ENCODE measurements at places on chromosomes 6 and 20.

- no peak for DNase-seq
Measured at GRCh38 chr6:105819745-105820144, 266.4 kb upstream of the PRDM1 start.

- no peak for DNase-seq
Measured at GRCh38 chr6:3939368-3939958, 90.3 kb downstream of the FAM50B start.

DNA sequence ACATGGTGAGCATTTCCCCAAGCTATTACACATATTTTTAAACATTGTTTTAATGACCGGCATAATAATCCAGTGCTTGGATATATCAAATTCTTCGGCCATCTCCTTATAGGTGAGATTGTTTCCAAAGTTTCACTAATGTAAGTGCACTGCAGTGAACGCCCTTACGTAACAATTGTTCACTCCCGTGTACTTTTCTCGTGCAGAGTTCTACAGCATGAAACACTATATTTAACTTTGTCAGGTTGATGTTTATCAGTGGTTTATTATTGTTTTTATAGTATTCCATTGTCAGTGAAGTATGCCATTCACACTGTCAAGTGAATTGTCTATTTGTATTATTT is 3.4 kb upstream of the GZF1 start:
- no peak for DNase-seq

DNA sequence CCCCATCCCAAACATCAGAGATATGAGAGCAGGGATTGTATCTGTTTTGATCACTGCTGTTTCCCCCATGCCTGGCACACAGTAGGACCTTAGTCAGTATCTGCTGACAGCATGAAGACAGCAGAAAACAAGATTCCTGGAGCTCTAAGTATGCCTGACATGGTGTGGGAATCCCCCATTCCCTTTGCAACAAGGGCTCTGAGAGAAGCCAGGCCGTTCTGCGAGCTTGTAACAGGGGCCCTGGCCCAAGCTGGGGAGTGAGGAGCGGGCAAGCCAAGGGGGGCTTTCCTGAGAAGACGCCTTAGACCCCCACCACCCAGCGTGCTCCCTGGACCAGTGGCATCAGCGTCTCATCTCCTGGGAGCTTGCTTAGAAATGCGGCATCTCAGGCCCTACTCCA is 25.2 kb downstream of the PREX1 start:
- DNase-seq = no peak

DNA sequence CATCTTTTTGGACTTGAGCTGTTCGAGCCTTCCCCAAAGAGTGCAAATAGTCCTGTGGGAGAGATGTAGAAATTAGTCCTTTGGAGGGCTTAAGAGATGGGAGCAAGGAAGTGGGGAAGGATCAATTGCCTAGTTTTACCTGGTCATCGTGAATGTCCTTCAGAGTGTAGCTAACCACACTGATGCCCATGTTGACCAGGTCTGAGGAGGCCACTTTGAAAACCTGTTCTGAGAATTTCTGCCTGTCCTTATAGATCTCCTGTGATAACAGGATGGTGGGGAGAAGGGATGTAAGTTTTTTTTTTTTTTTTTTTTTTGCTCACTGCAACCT is 2.0 kb downstream of the FLOT1 start:
- DNase-seq = no peak

DNA sequence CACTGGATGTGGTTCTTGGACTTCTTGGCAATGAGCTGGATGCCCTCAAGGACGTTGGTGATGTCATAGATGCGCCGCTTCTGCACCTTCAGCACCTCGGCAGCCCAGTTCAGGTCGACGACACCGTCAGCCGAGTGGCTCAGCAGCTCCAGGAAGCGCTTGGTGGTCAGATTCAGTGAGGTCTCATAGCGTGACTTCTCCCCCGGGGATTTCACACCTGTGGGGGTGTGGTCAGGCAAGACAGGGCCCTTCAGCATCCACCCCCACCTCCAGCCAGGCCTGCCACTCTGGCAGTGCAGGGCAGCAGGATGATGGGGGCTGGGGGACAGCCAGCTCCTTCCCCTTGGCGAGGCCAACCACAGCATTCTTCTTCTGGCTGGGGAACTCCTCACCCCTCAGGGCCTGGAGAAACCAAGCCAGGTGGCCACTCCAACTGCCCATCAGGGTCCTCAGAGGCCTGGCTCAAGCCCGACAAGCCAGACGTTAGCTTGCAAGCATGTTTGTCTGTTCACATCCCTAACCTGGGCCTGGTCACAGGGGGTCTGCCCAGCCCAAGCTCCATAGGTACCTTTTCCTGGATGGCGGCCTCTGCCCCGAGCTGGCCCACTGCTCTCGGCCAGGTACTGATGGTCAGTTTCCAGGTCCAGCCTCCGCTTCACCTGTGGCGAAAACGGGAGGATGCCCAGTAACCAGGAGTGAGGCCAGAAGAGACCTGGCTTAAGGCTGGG is 5.7 kb upstream of the NECAB3 start:
- DNase-seq = peak; percentile 87

- peak; percentile 26 for DNase-seq
Measured at GRCh38 chr6:46042355-46042999, 26.8 kb upstream of the CLIC5 start.

DNA sequence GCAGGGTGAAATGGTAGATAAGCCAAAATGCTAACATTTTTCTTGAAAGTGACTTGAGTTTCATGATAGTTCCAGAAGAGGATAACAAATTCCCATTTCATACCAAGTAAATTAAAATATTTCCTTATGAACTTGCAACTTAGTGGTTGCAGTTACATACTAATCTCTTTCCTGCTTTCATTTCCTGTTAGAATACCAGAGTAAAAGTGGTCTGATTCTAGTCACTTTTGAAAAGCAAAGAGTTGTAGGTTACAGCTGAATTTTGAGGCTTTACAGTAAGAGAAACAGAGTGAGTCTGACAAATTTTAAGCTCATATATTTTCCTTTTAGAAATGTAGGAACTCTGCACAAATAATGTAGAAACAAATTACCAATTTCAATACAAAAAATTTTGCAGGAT is 117.4 kb downstream of the ZFAND3 start:
- no peak for DNase-seq

DNA sequence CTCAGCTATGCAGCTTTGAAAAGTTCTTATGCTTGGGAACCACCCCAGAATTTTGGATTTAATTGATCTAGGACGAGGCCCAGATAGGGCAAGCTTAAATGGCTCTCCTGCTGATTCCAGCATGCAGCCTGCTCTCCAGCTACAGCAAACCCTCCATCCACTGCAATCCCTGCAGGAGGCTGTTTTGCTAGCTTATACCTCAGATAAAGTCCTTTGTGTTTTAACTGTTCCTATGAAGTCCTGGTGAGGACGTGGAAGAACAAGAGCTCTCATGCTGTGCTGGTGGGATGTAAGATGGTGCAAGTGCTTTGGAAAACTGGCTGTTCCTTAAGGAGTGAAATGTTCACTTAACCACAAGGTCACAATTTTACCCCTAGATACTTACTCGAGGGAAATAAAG is 25.5 kb upstream of the NXT1 start:
- no peak for DNase-seq

- no peak for DNase-seq
Measured at GRCh38 chr20:43538878-43539700, 19.7 kb upstream of the SGK2 start.

- DNase-seq = no peak
Measured at GRCh38 chr6:111992851-111993250, 61.1 kb upstream of the CCN6 start.

DNA sequence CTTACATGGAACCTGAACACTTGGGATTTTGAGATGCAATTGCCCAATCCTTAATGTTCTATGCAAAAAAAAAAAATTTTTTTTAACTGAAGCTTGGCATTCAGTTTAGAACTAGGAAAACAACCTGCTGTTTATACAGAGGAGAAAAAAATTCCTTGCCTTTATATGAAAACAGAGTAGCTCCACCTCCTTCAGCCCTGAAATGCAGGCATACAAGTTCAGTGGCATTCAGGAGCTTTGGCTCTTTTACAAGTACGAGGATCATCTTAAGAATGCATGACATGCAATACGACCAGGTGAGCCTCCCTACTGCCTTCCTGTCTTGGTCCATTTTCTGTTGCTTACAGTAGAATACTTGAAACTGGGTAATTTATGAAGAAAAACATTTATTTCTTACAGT is 20.4 kb downstream of the PAX1 start:
- DNase-seq = no peak

DNA sequence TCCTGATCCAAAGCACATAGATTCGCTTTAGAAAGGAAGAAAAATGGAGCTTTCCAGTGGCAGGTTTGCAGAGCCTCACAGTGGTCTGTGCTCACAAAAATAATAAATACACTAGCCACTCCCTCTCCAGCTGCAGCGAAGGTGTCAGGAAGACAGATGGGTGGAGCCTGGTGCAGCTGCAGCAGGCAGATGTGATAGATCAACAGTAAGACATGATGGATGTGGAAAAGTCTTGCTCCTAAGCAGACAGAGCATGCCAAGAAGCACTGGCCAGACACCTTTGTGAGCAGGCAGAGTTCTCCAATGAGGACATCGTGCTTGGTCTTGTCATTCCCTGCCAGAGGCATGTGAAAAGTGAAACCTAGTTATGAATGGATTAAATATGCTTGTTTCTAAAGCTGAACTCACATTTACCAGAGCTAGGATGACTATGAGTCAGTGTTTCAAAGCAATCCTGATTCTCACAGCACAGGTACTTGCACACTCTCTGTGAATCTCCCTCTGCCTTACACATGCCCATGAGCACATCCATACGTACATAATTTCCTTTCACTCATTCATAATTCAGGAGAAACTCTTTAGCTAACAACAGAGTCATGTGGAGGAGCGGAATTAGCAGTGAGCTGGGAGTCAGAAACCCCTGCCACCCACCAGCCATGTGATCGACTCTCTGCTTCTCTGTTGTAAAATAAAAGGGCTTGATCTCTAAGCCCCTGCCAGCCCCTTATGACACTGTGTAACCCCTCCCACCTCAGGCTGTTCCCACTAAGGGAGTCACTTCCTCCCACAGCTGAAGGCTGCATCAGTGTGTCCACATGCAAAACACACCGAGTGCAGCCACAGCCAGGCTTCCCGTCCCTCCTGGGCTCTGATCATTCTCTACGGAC is 111.2 kb downstream of the SCML4 start:
- peak; percentile 60 for DNase-seq

DNA sequence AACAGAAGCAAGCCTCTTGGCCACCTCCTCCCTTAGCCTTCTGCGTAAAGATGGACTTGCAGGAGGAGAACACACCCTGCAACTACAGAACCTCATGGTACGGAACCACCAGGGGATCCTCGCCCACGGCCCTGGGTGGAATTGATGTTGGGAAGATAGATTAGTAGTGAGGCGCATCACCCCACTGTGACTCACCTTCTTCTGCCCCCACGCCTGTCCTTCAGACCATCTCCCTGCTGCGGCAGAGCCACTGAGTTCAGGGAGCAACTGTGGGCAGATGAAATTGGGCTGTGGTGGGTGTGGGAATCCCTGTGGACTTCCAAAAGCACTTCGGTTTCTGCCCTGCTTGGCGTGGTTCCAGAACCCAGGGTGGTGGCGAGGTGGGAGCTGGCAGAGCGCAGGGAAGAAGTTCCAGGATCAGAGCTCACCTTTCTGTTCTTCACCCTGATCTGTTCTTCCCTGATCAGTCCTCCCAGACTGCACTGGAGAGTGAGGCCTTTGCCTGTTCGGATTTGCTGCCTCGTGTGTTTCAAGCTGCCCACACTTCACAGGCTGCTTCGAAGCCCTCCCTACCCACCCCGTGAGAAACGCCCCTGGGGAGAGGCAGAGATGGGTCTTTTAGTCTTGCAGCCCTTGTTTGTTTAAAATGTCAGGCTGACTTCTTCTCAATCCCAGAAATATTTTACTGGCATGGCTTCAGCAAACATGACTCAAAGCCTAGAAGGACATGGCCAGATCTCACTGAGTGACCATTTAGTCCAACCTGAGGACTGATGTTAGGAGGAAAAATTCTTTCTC is 92.8 kb upstream of the MLN start:
- no peak for DNase-seq

DNA sequence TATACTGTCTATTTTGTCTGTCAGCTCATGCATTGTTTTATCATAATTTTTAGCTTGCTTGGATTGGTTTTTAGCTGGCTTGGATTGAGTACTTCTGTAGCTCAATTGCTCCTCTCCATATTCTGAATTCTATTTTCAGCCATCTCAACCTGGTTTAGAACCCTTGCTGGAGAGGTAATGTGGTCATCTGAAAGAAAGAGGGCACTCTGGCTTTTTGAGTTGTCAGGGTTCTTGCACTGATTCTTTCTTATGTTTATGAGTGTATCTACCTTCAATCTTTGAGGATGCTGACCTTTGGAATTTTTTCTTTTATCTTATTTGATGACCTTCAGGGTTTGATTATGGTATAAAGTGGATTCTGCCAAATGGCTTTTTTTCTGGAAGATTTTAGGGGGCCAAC is 632.7 kb upstream of the ID4 start:
- no peak for DNase-seq

DNA sequence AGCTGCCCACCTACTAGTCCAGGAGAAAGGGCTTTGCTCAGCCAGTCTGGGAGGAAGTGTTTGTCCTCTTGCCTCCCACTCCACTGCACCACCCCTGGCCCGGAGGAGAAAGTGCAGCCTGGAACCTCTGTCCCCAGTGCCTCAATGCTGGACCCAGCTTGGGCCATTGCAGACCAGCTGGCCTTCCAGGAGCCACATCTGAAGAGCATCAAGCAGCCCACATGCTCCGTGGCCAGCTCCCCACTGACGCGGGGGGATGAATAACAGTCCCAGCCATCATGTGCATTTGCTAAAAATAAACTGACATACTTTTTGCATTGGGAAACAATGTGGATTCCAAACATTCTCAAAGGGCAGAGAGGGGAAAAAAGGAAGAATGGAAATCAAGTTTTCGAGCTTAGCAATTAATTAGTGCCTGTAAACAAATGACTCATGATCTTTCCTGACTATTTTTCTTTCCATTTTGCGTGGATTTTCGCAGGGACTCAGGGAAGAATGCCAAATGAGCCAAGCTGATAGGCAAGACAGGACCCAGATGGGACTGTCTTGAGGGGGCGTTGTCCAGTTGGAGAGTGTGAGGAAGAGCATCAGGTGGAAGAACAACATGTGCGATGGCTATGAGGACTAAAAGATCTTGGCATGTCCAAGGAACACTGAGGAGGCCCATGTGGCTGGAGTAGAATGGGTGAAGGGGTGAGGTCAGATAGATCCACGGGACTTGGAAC is 34.1 kb downstream of the CEBPB start:
- no peak for DNase-seq

- DNase-seq = no peak
Measured at GRCh38 chr6:1689141-1689540, 79.4 kb downstream of the FOXC1 start.

DNA sequence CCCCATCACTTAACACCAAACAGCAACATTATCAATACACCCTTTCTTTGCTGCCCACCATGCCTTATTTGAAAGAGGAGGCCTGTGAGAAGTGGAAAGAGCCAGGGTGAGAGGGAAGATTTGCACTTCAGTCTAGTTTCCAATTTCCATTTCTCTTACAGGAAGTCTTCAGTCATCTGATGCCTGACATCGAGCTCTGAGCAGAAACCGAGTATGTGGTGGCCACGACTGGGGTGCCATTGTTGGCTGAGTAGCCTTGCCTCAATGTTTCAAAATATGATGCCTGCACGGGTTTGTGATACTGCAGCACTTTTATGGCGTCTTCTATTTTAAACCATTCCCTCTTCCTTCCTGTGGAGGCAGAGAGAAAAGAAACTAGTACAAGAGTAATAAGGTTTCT is 39.8 kb upstream of the SMIM29 start:
- no peak for DNase-seq

Measured in germinal center (tissue), 1 donor.